Frontal cortex (tissue), 4 donors: ENCODE measurements at places on chromosomes 1 and 21.

DNA sequence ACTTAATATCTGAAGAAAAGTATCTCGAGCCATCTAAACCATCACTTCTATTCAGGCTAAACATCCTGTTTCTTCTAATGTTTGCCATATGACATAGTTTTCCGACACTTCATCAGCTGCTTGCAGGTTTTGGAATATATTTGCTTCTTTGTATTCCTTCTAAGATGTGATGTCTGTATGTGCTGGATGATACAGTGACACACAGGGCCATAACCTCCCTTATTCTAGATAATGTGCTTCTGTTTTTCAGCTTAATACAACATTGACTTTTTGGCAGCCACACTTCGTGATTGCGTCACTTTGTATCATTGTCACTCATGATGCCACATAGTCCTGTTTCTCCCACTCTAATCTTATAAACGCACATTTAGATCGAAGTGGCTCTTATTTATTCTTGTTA is 156.3 kb downstream of the CRB1 start:
- no peak for DNase-seq

- DNase-seq, result no peak
Observed at GRCh38 chr1:151801310-151801820, 3.9 kb downstream of the LINGO4 start.

DNA sequence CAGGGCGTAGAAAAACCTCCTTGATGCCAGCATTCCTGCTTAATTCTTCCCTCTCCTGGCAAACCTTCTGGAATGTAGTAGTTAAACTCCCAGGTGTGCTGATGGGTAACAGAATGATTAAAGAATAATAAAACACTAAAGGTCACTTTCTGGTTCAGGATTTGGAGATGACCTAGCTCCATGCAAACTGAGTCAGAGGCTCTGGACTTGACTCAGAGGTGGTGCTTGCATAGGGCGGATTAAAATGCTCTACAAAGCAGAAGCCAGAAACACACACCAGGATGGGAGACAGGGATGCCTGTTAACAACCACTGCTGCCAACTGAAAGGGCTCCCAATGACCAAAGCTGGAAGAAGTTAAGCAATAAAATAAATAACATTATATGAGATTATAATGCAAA is 41.5 kb downstream of the KRTAP19-8 start:
- no peak for DNase-seq

GRCh38 chr1:74344387-74344786 is 109.2 kb downstream of the TNNI3K start:
- no peak for DNase-seq

- DNase-seq, result no peak
Observed at GRCh38 chr1:22117238-22117637, 25.7 kb downstream of the WNT4 start.
